ENCODE measurements at places on chromosomes 13 and 19. TPM values are rescaled to one million over a fixed set of nuclear protein-coding genes. Genes with fewer than 3 reads are reported as not detected.

DNA sequence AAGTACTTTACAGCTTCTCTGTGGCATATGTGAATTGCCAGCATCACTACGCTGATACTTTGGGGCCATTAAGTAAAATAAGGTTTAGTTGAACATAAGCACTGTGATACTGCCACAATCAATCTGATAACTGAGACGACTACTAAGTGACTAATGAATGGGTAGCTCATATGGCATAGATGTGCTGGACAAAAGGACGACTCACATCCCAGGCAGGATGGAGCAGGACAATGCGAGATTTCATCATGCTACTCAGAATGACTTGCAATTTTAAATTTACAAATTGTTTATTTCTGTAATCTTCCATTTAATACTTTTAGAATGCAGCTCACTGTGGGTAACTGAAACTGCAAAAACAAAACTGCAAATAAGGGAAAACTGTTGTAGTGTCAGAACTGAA is 13.6 kb downstream of the CCDC122 start:
- no peak for DNase-seq

DNA sequence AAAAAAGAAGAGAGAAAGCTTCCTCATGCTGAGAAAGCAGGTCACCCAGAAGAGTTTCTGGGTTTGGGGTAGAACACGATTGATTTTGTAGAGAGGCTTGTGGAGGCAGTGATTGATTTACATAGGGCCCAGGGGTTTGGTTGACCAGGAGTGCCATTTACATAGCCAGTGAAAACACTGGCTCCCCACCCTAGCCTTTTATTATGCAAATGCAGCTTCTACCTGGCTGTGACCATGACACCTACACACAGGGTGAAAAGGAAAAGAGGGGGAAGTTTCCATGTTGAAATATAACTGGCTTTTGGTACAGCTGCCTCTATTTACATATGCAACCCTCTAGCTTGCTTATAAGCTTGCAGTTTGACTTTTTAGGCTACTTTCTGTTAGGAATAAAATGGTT is 62.0 kb downstream of the ZNF100 start:
- no peak for DNase-seq

DNA sequence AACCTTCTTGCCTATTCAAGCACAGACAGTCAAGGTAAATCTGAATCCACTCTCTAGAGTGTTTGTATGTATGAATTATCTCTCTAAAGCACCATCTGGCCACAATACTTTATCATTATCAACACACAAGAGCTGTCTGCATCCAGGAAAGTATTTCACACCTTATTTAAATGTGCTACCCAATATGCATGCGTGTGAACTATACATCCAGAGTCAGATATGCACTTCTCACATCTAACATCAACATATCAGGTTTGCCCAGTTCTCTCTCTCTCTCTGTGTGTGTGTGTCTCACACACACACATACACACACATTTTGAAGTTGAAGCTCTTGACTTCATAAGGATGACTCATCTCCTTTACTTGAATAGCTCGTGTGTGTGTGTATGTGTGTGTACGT is 697.5 kb upstream of the PCDH20 start:
- no peak for DNase-seq

DNA sequence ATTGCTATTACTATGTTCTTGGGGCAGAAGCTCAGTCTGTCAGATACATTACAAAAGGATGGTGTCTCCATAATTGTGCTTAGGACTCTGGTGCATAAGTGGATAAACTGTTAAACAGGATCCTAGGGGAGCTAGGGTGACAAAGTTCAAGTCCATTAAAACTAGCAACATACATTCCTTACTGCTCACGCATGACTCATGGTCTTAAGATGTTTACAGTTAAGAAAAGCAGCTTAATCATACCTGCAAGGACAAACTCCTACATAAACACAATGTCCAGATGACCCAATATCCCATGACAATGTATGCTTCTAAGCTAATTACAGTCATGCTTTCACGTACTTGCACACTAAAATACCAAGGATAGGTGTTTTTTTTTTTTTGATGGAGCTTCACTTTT is 3.5 kb upstream of the ZNF701 start:
- DNase-seq: no peak

DNA sequence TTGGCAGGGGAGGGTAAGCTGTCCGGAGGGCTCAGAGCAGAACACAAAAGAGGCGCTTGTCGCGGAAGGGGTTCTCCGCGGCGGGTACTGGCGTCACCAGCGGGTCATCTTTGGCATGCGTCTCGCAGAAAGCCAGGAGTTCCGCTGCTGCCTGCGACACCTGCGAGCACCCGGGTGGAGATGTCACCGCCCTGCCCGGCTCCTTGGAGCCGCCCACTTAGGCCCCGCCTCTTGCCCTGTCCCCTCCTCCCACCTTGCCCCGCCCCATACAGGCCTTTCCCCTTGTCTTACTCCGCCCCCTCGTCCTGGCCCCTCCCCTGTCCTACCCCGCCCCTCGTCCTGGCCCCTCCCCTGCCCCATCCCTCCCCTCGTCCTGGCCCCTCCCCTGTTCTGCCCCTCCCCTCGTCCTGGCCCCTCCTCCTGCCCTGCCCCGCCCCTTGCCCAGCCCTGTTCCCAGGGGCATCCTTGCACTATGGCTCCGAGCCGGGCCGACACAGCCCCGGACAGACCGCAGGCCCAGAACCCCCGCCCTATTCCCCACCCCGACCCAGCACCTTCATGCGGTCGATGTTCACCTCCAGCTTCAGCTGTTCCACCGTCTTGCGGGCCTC is 1.9 kb downstream of the GNG8 start:
- peak; percentile 82 for DNase-seq

Gene ZNF600
- total RNA-seq: 1.7 TPM

Gene NLRP4
- total RNA-seq: 0.41 TPM

Gene ZNF134
- 27.6 TPM for total RNA-seq

Gene DIRAS1
- total RNA-seq: 166 TPM

All from dorsolateral prefrontal cortex (tissue), 122 donors.